ENCODE measurements at places on chromosomes 12 and 14. TPM values are rescaled to one million over a fixed set of nuclear protein-coding genes. Genes with fewer than 3 reads are reported as not detected.
A peak's percentile ranks its signal among the peaks of the same experiment; 100 is the strongest.

DNA sequence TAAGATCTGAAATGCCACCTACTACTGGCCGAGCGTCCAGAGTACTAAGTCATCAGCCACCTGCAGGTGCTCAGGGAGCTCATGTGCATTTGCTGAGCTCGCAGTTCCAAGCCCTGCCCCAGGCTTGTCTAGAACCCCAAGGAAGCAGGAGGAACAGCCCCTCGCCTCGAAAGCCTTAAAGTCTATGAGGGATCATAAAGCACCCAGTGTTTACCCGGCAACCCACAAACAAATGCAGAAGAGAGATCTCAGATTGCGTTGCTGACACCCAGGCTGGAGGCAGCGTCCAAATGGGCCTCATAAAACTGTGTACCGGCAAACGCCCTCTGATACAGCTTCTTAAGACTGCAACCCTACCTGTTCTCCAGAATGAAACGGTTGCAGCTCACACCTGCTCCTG is 6.8 kb downstream of the KDM2B start:
- H3K27me3 ChIP-seq = no peaks in the 10 kb centered on the region
- peaks cover 27% of the 10 kb centered on the region for H3K4me1 ChIP-seq
- peaks cover 19% of the 10 kb centered on the region for H3K36me3 ChIP-seq
- no peak overlapping the region for H3K4me3 ChIP-seq

DNA sequence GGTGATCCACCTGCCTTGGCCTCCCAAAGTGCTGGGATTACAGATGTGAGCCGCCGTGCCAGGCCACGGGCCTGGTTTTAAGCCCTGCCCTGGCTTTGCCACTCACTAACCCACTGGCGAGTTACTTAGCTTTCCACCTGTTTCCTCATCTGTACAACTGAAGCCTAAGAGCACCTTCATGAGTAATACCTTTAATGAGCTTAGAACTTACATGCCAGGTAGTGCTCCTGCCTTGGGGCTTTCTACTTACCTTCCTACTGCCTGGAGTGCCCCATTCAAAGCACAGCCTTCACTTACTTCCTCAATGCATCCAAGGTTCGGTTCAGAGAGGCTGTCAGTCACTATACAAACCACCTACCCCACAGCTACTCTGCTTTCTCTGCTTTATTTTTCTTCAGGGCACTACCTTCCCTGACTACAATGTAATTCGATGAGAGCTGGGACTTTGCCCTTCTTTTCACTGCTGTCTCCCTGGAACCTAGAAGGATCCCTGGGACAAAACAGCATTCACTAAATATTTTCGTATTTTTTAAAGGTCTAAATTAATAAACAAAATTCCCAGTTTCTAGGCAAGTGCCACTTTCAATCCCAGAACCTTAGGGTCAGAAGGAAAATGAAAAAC is 13.8 kb downstream of the ZCCHC8 start:
- H3K27ac ChIP-seq = peak overlapping the region; percentile 83
- no peak overlapping the region for H3K4me3 ChIP-seq
- H3K36me3 ChIP-seq = peaks cover 28% of the 10 kb centered on the region
- H3K27me3 ChIP-seq = no peaks in the 10 kb centered on the region
- peaks cover 7% of the 10 kb centered on the region for H3K4me1 ChIP-seq

GRCh38 chr14:56064513-56064912 is 53.7 kb upstream of the PELI2 start:
- H3K27ac ChIP-seq = no peak overlapping the region
- no peak overlapping the region for H3K4me3 ChIP-seq
- H3K4me1 ChIP-seq = no peaks in the 10 kb centered on the region
- no peaks in the 10 kb centered on the region for H3K36me3 ChIP-seq
- H3K27me3 ChIP-seq = no peaks in the 10 kb centered on the region

Gene TAS2R42
- total RNA-seq = not detected

All from progenitor cell of endocrine pancreas (in vitro differentiated cells).